ENCODE measurements at places on chromosomes 2 and 18.

DNA sequence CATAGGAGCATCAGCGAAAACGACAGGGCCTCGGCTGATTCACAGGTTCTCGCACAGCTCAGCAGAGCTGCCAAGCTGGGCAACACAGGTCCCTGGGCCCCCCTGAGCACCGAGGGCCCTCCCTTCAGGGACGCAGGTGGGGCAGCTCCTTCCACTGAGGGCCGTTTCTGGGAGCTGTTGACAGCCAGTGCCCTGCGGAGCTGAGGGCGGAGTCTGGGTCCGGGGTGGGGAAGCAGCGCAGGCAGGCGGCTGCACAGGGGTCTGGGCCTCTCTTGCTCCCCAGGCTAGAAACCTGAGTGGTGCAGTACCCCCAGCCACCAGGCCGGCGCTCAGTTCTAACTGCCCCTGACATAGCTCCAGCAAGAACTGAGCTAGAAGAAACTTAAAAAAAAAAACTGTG is 65.7 kb downstream of the PXDN start:
- DNase-seq, result no peak

DNA sequence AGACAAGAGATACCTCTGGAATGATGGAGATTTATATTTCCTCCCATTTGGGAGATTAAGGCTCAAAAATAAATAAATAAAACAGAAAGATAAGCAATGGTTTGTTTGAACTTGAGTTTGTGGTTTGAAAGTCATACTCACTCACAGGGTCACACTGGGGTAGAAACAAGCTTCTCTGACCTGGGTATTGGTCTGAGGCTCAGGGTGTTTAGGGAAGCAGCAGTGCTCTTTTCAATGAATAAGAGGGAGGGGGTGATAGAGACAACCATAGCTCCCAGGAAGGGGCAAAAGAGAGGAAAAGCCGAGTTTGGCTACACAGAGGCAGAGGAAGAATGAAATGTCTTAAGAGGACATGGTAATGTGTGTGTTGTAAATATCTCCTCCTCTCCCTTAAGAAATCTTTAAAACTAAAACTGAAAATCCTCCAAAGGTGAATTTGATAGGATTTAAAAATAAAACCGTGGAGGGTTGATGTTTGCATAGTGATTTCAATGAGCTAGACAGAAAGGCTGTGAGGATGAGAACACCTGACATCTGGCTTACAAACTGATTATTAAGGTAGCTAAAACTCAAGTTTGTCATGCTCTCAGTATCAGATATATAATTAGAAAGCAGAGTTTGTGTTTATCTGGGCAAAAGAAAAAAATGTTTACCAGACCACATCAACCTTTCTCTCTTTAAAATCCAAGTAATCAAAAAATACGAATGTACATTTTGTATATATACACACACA is 159.9 kb upstream of the TMEFF2 start:
- DNase-seq, result no peak

GRCh38 chr2:236977063-236977851 is 108.4 kb upstream of the COPS8 start:
- no peak for DNase-seq

DNA sequence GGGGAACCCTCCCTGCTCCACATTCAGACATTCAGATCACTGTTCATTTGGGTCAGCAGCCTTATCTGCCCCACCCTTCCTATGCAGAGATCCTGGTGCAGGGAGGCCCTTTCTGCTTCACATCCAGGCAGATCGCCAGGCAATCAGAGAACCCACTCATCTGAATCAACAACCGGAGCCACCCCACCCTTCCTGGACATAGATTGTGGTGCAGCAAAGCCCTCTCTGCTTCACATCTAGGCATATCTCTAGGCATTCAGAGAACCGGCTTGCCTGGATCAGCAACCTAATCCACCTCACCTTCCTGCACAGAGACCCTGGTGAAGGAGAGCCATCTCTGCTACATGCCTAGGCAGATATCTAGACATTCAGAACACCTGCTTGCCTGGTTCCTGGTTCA is 184.5 kb upstream of the CNTNAP5 start:
- no peak for DNase-seq

GRCh38 chr2:109644571-109645275 is 30.6 kb downstream of the SOWAHC start:
- no peak for DNase-seq

- DNase-seq, result no peak
Measured at GRCh38 chr2:151762694-151763093, 28.4 kb upstream of the NEB start.

DNA sequence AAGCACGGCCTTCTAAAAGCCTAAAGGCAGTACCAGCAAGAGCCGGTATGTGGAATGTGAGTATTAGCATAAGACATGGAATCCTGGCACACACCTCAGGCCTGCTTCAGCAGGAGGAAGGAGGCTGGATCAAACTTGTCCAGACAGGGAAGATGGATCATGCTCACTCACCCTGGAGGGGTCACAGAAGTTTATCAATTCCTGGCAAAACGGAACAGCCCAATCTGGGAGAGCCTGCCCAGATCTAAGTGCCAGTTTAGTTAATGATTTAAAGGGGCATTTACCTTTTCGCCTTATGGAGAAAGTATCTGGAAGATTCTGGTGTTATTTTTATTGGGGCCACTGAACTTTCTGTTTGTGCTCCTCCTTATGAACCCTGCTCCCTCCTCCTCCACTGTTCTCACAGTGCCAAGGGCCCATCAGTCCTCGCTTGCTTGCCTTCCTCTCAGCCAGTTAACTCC is 58.3 kb upstream of the NFE2L2 start:
- DNase-seq, result no peak

DNA sequence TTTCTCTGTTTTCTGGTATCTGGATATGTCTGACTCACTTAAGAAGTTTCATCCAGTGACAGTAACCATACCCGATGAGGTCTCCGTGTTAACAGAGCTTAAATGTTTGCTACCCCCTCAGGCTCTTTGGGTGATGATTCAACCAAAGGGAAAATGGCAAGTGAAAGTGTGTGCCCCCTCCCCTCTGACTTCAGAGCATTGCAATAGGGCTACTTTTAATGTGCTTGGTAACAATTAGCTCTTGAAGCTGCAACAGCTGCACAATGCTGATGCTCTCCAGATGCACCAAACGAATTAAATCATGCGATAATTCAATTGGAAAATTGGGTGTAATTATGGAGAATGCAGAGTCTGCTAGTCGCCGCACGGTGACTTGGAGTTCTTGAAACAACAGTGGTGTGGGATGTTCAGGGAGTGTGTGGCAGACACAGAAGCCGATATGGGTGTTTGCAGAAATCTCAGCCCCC is 270.7 kb downstream of the ALK start:
- no peak for DNase-seq

GRCh38 chr18:63288311-63288710 is 31.3 kb downstream of the BCL2 start:
- no peak for DNase-seq

GRCh38 chr18:38790303-38790702 is 1224.7 kb upstream of the CELF4 start:
- DNase-seq, result no peak

DNA sequence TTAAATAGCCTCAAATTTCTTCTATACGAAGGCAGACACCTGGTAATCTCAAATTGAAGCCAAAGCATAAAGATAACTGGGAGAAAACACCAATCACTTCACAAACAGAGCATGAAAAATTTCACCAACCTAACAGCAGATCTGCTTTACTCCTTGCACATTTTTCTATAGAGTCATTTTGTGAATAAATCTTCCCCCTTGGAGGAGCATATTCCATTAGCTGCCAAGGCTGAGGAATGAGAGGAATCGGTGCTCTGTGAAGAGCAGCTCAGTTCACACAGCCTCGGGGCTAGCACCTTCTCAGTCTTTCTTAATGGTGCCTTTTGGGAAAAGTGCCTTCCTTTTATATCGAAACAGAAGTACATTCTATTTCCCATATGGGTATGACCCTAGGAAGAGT is 1313.7 kb upstream of the NRXN1 start:
- DNase-seq, result no peak

DNA sequence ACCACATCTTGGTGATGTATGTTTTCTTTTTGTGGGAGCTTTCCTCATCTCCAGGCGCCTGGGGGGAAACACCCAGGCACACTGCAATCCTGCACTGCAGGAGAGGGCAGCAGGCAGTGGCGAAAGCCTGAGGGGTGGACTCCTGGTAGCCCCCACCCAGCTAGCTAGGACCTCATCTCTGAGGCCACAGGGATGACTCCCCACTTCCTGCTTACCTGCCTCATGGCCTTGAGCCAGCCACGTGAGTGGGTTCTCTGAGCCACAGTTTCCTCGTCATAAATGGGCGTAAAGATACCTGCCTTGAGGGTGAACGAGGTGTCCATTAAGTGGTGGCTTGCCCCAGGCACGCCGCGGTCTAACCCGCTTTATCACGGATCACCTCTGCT is 19.1 kb downstream of the TRAF3IP1 start:
- DNase-seq, result no peak

- DNase-seq, result no peak
Measured at GRCh38 chr2:240023792-240024191, 1.4 kb downstream of the NDUFA10 start.

- DNase-seq, result no peak
Measured at GRCh38 chr2:221589696-221590095, 17.6 kb upstream of the EPHA4 start.

DNA sequence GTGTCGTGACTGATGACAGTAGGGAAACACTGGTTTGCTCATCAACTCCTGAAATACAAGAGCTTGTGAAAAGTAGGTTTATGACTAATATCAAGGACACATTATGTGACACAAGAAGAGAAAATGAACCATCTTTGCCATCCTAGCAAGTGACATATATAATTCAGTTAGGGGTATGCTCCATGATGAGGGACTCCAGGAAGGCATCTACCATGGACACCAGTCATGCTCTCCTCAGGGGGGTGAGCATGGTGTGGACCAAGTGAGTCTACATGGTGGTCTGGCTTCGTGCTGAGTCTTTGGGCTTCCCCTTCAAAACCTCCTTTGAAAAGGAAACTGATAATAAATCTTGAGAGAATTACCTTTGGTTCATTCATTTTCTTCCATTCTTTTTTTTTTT is 11.7 kb upstream of the SERPINB5 start:
- no peak for DNase-seq

DNA sequence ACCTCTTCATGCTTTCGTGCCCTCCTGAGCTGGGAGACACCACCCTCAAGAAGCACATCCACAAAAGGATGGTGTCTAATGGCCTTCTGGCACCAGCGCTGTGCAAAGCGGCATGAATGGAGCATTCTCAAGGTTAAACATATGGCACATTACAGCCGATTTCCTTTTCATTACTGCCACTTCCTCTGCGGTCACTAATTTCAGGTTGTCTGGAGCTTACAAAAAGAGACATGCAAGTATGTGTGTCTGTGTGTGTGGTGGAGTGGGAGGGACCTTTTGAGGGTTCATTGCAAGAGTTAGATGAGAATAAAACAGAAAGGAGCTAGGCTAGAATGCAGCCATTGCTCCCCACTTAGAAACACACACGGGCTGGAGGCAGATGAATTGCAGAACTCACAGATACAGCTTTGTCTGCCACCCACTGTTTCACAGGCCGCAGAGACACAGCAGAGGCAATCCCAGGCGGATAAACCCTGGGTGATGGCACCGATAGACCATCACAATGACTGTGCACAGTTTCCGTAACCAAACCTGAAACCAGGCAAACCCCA is 76.0 kb downstream of the TGIF1 start:
- DNase-seq, result no peak

GRCh38 chr2:231068525-231069222 is 12.0 kb downstream of the PSMD1 start:
- no peak for DNase-seq

Measured in activated CD8-positive, alpha-beta memory T cell treated with anti-CD3 and anti-CD28 coated beads for 1 hour (primary cell).